ENCODE measurements at places on chromosomes 2 and 18.

DNA sequence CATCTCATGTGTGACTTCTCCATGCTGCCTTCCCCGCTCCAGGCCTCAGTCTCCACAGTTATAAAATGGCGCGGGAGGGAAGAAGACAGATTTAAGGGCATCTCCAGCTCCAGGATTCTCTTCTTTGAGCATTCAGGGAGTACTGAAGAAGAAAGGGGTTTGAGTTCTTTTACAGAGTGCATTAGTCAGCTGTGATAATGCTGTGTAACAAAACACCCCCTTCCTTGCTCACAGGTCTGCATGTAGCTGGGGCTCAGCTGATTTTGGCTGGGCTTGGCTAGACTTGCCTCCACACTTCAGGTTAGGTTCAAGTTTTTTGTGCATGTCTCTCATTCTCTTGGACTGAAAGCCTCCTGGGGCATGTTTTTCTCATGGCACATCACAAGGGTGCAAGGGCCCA lies 8.0 kb upstream of the SLC66A3 start:
- DNase-seq, result no peak

GRCh38 chr2:26649322-26649721 lies 8.2 kb upstream of the CIB4 start:
- no peak for DNase-seq

- no peak for DNase-seq
These were observed 61.9 kb downstream of the ASAP2 start for GRCh38 chr2:9268301-9269080.

DNA sequence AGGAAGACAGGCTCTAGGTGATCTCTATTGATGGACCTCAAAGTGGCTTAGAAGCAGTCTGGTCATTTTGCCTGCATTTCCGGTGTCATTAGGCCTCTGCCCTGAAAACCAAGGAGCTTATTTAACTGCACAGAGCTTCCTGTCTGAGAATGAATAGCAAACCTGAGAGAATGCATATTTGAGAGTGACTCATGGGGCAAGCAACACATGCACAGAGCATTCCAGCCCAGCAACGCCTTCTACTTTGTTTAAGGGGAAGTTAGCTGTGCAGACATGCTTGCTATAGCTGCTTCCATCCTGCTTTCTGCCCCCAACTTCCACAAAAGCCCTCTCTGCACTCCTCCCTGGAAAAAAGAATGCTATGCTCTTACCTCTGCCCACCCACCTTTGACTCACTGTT lies 232.8 kb downstream of the GRB14 start:
- DNase-seq, result no peak

DNA sequence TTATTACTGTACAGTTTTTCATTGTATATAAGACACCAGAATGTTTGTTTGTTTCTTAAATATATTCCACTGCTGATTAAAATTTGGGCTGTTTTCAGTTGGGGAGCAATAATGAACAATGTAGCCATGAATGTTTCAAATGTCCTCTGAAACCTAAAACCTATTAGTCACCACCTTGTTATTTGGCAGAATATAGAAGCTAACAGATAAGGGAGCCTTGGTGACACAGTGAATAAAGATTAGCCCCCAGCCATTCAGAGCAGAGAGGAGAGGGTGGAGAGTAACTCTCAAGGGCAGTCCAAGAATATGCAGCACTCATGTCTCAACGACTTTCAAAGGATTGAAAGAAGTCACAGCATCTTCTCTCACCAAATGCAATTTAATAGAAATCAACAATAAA lies 43.1 kb upstream of the ATP8B1 start:
- no peak for DNase-seq
